ENCODE measurements at places on chromosomes 12 and 14. TPM values are rescaled to one million over a fixed set of nuclear protein-coding genes. Genes with fewer than 3 reads are reported as not detected.

DNA sequence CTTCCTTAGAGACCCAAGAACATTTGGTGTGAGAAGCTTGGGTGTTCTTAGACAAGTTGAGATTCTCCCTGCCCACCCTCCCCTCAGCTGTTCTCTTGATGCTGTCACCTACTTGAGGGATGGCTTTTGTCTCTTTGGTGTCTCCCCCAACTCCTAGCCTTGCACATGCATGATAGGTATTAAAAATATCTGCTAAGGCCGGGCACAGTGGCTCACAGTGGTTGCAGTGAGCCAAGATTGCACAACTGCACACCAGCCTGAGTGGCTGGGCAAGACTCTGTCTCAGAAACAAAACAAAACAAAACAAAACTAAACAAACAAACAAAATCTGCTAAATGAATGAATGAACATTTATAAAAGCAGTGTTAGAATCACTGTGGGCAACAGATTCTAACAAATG lies 261.1 kb downstream of the AKAP6 start:
- ATAC-seq = no peak

GRCh38 chr12:47754881-47755280 lies 3.8 kb downstream of the RAPGEF3 start:
- ATAC-seq = no peak

DNA sequence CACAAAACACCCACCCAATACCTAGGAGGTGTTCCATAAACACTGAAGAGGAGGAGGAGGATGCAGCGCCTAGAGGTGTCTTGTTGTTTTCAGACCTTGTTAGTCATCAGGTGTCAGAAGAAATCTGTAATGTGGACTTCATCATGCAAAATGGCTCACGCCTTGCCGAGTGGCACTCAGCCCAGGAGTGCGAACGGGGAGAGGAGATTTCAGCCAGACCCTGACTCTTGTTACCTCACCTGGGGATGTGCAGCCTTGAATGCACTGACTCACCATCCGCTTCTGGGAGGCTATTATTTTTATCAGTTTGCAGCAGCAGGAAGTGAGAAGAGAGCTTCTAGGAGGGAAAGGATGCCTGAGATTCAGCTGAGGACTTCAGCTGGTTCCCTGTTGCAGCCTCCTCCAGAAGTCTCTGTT lies 48.2 kb upstream of the PLXNC1 start:
- no peak for ATAC-seq

EGLN3 gene
- total RNA-seq = 17.7 TPM

DNA sequence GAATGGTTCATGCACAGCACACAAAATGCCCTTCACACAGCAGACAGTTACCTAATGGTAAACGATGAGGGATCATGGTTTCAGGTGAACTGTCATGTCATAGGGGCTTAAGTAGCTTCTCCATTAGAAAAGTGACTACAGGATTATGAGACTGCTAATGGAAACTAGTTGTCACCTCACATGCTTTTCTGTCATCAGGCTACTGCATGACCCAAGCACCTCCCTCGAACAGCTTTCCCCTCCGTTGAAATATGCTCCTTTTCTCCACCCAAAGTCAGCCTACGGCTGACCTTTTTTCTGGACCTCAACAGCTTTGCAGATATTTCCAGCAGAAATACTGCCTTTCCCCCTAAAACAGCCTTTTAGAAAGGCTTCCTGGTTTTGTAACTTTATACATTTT lies 467.3 kb downstream of the EGLN3 start:
- ATAC-seq = no peak

DNA sequence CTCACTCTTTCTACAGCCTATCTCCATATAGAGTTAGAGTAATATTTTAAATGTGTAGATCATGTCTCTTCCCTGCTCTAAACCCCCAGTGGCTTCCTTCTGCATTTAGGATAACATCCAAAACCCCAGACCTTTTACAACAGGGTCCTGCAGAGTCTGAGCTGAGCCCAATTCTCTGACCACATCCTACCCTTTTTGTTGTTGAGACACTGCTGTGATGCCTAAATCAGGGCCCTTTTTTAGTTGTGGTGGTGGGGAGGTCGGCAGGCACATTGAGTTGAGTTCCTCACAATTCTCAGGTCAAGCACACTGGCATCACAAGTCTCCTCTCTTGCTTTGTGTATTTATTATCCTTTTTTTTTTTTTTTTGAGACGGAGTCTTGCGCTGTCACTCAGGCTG lies 1.8 kb upstream of the DDX47 start:
- no peak for ATAC-seq

HOXC13 gene
- not detected for total RNA-seq

- ATAC-seq = no peak
These were observed 514.2 kb downstream of the VRK1 start for GRCh38 chr14:97311411-97311810.

DNA sequence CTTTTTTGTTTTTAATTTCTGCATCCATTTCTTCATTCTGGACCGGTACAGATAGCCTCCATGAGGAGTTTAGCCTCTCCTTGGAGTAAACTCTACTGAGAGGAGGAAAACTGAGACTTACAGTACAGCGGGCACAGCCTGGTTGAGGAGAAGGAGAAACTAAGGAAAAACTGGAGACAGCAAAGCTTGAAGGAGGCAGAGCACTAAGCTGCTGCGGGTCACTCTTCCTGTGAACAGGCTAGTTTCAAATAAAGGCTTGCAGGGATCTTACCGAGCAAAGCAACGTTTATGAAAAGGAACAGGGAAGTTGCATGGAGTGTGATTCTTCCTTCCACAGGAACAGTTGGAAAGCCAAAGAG lies 348 bp upstream of the SSTR1 start:
- no peak for ATAC-seq

- no peak for ATAC-seq
These were observed 2.3 kb upstream of the CSRP2 start for GRCh38 chr12:76881142-76881541.

DNA sequence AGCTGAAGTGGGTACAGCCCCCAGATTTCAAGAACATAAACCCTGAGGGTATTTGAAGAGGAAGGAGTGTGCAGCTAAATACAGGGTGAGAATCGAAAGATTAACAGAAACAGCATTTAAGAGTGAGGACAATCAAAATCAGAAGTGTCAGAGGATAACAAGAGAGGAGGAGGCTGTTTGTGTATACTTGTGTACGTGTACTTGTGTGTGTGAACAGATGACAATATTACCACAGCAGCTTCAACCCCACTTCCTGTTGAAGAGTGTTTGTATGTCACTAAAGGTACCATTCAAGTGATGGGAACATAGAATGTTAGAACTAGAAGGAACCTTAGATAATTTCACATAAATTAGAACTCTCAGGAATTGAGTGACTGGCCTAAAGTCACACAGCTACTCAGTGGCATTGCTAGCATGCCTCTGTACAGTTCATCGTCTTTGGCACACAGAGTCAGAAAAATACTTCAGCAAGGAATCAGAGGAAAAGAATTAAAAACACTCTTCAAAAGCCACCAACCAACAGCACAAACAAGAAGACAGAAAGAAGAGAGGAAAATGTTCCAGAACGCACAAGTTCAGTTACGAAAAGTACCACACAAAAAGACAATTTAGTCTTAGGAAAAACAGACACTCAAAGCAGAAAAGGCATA lies 164.3 kb upstream of the BCL2L14 start:
- no peak for ATAC-seq

DNA sequence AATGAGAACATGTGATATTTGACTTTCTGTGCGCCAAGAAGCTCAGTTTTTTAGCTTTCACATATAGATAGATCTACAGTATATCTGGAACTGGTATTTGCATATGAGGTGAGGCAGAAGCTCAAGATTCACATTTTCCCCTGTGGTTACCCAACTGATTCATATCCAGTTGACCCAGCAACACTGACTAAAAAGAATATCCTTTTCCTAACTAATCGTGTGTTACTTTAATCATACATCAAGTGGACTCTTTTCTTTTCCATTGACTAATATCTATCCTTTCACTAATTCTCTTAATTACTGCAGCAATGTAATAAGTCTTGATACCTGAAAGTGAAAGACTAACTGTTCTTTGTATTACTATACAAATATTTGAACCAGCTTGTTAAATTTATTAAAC lies 236.1 kb downstream of the AEBP2 start:
- no peak for ATAC-seq

All from gastroesophageal sphincter (tissue), 4 donors.